ENCODE measurements at places on chromosomes 12 and 14.

- no peak for DNase-seq
These were observed 10.8 kb downstream of the HIP1R start for GRCh38 chr12:122845865-122846621.

DNA sequence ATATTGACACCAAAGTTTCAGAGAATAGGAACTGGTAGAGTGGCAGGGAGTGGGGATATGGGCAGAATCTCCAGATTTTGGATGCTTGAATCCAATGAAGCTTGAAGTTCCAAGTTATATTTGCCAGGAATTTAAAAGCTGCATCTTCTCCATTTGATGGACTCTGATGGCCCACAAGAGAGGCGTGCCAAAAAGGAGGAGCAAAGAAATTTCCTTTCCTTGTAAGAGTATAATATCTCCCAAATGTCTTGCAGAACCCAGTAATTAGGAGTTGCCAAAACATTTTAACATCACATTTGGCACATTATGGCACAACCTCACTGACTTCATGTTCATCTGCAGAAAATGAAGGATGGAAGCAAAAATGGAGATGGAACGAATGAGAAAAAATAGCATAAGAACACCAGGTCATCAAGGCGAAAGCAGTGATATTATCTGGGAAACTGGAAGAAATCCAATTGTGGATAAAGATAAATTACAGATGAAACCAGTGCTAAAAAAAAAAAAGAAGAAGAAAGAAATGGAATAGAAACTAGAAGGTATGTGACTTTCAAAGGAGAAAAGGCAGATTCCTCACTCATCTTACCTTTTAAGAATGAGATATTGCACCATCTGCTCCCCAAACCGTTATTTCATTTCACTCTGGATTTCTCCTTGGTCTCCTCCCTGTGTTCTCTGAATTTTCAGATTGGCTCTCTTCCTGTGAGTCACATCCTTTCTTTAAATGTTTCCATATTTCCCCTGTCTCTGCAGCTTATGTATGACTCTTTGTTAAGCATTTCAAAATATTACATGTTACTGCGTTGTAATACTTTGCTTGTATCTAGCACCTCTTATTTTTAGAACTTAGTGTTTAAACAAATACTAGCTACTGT lies 13.5 kb upstream of the FLRT2 start:
- no peak for DNase-seq

- DNase-seq: no peak
These were observed 12.2 kb upstream of the MYH7 start for GRCh38 chr14:23447361-23448350.

DNA sequence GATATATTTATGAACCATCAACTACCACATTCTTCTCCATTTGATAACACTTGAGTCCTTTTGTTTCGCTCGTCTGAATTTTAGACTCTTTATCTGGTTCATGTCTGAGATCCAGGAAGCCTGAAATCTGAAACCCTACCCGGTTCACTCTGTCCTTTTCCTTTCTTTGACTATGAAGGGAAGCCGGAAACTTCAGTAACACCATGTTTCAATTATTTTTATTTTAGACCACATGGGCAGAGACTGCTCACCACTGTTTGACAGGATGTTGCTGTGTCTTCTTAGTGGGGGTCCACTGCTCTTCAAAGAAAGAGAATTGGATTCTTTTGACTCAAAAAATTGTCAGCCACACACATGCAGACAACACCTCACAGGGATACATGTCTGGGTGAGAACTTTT lies 331.9 kb upstream of the FLRT2 start:
- no peak for DNase-seq

DNA sequence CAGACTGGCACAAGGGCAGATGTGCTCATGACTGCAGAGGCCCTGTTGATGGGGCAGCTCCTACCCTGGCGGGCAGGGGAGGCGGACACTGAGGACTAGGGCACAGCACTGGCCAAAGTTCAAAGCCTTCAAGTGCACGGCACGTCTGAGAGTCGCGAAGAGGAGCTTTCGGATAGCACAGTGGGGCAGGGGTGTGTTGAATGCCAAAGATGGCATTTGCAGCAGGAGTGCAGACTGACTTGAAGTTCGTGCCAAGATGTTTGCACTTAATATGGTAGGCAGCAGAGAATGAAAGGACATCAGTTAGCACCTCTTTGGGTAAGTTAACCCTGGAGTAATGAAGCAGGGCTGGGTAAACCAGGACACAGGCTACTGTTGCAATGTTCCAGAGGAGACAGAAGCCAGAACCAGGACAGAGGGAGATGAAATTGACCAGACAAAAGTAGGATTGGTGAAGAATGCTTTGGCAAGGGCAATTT lies 6.7 kb upstream of the EML1 start:
- no peak for DNase-seq

GRCh38 chr12:123532019-123532418 lies 1.5 kb downstream of the RILPL1 start:
- DNase-seq: no peak

DNA sequence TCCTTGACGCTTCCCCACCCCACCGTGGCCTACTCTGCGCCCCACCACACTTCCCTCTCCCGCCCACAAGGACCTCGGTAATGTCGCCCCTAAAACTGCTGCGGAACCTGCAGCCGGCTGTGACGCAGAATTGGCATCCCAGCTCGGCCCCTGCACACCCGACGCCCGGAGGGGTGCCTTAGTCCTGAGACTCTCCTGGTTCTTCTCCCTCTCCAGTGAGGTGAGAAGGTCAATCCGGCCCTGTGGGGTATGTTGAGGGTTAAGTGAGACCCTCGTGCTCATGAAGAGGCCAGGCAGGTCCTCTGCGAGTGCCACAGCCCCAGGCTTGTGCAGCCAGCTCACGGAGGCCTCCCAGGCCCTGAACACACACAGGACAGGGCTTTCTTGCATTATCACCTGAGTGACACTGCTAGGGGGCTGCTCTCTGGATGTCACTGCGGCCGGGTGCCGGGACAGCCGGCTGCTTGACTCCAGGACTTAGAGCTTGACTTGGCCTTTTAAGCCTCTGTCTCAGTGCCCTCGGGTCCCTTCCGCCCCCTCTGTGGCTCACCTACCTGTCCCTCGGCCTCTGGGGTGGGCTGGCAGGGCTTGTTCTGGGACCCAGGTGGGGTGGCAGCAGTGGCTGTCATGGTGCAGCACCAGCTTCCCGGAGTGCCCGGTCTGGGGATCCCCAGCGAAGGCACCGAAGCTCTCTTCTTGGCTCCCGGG lies 106.9 kb upstream of the C14orf180 start:
- no peak for DNase-seq

DNA sequence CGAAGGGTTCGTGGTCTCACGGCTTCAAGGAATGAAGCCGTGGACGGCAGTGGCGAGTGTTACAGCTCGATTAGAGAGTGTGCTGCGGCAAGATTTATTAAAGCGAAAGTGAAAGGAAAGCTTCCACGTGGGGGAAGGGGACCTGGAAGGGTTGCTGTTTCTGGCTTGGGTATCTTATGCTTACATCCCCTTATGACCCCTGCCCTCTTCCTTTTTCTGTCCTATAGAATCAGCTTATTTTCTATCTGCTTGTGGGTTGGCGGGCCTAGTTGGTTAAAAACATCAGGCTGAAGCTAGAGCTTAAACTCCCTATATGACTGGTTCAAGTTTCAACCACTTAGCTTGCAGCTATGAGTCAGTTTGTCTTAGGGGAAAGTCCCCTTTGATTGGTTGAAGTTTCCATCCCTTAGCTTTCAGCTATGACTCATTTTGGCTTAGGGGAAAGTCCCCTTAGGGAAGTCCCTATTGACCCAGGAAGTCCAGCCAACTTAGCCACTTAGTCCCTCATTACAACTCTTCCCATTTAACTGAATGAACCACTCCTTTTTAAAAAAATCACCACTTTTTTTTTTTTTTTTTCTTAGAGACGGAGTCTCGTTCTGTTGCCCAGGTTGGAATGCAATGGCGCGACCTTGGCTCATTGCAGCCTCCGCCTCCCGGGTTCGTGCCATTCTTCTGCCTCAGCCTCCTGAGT lies 1494.7 kb upstream of the TMEM132C start:
- DNase-seq: no peak

Measured in stimulated activated CD4-positive, alpha-beta T cell treated with anti-CD3 and anti-CD28 coated beads, Interleukin-15, amount 100 ng/mL, for 1 hour (primary cell).